ENCODE measurements at places on chromosomes 6 and 20. TPM values are rescaled to one million over a fixed set of nuclear protein-coding genes. Genes with fewer than 3 reads are reported as not detected.
A peak's percentile ranks its signal among the peaks of the same experiment; 100 is the strongest.

- no peak for DNase-seq
Measured at GRCh38 chr6:26543953-26544352, 5.8 kb downstream of the HMGN4 start.

GRCh38 chr6:33786736-33787135 lies 2.2 kb downstream of the LEMD2 start:
- no peak for DNase-seq

DNA sequence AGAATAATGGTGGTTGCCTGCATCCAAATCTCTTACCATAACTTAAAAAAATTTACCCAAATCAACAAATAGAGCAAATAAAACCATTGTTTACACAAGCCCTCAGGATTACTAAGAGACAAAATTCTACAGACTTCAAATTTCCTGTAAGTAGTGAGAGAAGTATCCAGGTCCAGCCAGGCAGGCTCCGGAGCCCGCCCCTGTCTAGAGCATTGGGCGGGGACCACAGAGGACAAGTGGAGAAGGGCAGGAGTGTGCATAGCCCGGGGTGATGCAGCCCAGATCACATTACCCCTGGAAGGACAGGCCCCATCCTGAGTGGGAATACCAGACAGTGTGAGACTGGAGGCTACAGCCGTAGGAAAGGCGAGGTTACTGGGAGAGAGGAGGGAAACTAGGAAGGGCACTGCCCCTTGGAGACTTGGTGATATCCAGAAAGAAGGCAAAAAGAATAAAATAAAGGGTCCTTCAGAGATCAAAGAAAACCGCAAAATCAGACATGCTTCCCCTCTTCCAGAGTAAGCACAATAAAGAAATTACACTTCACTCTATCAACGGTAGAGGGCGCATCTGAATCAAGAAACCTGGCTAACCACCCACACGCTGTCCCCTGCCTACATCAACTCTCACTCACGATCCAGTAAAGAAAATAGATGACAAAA lies 26.6 kb downstream of the RIN2 start:
- peak; percentile 36 for DNase-seq

DNA sequence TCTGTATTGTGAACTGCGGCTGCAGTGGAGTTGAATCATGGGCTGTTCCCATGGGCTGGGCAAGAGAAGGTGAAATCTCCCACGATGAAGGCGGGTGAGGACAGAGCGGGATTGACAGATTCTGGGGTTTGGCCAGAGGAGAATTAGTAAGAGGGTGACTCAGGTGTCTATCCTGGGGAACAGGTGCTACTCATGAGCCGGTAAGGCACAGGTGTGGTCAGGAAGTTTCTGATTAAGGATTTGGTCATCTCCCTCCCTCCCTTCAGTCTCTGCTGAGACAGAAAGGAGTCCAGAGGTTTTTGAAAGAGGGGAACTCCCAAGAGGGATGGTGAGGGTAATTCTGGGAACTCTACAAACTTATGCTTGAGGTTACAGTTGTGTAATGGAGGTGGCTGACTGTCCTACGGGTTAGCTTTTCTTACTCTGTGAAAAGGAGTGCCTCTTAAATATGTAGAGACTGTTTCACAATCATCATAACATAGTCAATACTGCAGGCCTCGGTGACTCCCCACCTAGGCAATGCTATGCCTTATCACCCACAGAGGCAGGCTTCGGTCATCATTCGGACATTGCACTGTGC lies 31.5 kb downstream of the SERPINB1 start:
- peak; percentile 64 for DNase-seq

Gene MATN4
- total RNA-seq: not detected

Gene UCKL1
- total RNA-seq: 79.2 TPM

Gene CABLES2
- total RNA-seq: 3.7 TPM

- DNase-seq: peak; percentile 31
Measured at GRCh38 chr6:41527721-41528408, 18.3 kb upstream of the FOXP4 start.

DNA sequence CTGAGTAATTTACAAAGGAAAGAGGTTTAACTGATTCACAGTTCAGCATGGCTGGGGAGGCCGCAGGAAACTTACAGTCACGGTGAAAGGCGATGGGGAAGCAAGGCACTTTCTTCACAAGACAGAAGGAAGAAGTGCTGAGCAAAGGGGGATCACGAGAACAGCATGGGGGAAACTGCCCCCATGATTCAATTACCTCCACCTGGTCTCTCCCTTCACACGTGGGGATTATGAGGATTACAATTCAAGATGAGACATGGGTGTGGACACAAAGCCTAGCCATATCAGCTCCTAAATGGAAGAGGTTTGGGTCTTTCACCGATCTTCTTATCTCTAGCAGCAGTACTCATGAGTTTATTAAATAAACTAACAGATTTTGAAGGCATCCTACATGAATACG lies 152.9 kb upstream of the RUNX2 start:
- DNase-seq: no peak

DNA sequence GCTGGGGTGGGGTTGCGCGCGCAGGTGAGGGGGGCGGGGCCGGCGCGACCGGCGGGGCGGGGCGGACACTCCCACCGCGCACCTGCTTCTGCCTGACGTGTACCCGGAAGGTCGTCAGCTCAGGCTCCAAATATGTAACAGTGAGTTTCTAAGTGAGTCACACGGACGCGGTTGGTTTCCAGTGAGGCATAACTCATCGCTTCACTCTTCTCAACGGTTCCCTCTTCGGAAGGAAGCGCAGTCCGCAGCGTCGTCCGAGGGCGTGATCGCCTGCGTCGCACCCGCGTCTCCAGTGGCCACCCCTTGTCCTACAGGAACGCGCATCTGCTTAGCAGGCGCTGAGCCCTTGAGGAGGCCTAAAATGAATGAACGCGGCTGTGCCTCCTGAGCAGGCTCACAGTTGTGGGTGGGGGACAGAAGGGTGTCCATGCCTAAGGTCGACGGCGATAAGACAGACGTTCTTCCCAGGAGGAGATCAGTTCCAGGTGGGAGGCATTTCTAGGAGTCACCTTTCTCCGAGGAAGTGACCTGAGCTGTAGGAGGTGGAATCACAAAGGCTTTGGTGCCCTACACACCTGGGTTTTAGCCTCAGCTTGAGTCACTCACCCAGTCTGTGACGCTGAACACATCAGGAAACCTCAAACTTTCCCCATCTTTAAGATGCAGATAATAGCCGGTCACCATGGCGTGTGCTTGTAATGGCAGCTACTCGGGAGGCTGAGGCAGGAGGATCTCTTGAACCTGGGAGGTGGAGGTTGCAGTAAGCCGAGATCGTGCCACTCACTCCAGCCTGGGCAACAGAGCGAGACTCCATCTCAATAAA lies 50.9 kb upstream of the EZR start:
- peak; percentile 96 for DNase-seq

DNA sequence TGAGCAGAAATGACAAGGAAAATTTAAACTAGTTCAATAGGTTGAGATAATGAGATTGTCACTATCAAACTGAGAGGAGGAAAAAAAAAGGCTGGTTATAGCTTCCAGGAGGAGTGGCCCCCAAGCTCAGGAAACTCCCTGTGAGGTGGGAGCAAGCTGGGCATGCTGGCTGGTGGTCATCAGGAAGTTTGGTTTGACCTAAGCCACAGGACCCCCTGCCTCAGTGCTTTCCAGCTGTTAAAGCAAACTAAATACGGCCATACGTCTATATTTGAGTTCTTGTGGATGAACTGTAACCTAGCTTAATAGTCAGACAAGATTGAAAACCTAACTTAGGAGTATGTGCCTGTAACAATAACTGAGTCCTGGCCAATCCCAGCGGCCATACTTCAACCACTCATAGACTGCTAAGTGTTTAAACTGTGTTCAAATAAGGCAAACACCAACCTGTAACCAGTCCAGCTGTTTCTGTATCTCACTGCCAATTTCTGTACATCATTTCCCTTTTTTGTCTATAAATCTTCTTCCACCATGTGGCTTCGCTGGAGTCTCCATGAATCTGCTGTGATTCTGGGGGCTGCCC lies 24.6 kb upstream of the ZBTB24 start:
- DNase-seq: no peak

DNA sequence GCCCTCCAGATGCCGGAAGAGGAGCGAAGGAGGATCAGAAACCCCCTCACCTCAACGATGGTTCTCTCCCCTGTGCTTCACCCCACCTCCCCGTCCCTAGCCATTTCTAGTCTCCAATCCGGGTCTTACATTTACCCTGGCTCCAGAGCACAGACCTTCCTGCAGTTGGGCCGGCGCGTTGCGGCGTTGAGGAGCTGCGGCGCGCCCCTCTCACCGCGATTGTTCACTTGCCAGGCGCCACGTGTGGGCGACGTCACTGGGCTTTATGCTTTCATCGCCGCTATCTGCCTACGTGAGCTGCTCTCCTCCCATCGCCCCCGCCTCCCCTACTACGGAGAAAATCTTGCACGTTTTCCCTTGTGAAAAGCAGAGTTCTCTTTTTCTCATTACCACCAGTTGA lies at the start of gene CRISP2:
Gene CRISP2, minus strand, starts transcription at position 198 of the 400 bp plus-strand sequence. CDS start 4,347 bp downstream, outside the sequence.
- no peak for DNase-seq

DNA sequence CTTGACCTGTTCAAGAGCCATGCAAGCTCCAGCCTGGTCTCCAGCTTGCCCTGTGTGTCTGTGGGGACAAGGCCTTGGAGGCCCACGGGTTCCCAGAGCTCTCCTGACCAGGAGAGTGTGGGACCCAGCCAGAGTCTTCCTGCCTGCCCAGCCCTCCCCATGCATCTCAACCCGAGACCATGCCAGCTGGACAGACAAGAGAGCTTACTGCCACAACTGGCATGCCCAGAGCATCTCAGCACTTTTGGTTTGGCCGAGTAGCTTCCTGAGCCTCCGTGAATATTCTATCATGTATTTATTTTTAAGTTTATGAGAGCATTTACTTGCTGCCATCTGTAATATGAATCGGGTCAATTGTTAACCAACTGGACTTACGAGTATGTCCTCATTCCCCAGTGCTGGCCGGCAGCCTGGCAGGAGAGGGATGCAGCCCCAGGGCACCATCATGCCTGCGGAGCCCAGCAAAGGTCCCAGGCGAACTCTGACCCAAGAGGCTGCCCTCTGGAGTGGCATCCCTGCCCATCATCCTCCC lies 14.9 kb downstream of the IP6K3 start:
- no peak for DNase-seq

GRCh38 chr6:135994857-135995544 lies 143.5 kb downstream of the PDE7B start:
- DNase-seq: no peak

- no peak for DNase-seq
Measured at GRCh38 chr6:148068437-148069061, 274.1 kb upstream of the SASH1 start.

GRCh38 chr6:2545383-2546038 lies 205.2 kb downstream of the MYLK4 start:
- no peak for DNase-seq

DNA sequence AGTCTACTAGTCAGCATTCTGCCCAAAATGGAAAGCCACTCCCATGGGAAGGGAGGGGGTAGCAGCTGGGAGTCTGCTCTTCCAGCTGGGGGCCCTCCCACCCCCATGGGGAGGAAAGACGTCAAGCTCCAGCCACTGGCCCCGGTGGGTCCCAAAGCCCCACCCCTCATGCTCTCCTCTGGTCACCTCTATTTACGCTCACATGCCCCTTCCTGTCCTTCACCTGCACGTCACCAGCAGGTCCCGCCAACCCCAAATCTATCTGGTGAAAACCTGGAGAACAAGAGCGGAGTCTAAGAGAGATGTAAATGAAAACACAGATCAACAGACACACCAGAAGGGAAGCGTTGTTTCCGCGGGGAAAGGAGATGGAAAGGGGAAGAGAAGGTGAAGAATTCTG lies 30.0 kb upstream of the ZBP1 start:
- DNase-seq: no peak

GRCh38 chr6:31651602-31652191 lies 764 bp downstream of the BAG6 start:
- peak; percentile 80 for DNase-seq

Gene ALDH8A1
- not detected for total RNA-seq

Gene SLC22A1
- 0.40 TPM for total RNA-seq

DNA sequence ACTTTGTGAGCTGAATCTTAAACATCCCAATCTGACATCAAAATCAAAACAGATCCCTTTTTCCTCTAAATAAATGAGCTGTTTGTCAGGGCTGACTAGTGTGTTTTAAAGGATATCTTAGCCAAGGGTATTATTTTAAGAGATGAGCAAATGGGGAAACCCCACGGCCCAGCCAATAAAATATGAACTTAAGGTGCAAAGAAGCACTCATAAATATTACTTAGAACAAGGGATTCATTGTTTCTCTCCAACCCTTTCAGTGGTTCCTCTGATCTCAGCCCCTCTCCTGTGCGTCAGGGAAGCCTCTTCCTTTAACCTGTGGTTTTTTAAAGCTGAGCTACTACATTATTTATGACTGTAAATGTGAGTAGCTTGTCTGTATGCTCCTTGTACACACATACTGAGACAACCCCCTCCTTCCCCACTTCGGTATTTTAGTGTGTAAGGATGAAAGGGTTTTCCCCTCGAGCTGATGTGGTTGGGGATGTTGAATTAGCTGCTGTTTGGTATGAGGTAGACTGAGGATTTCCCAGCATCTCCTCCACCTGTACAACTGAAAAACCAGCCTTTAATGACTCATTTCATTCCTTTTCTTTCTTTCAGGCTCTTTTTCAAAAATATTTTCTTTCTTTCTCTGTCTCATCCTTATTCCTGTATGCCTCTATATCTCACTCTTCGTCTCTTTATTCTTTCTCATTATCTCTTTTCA lies 6.5 kb downstream of the BMP5 start:
- DNase-seq: no peak

Gene APCDD1L
- not detected for total RNA-seq

- DNase-seq: no peak
Measured at GRCh38 chr20:528923-529604, 14.5 kb downstream of the CSNK2A1 start.

GRCh38 chr20:50645253-50646068 lies 45.9 kb downstream of the RIPOR3 start:
- peak; percentile 71 for DNase-seq

GRCh38 chr20:47973519-47974233 lies 188.4 kb upstream of the SULF2 start:
- no peak for DNase-seq

DNA sequence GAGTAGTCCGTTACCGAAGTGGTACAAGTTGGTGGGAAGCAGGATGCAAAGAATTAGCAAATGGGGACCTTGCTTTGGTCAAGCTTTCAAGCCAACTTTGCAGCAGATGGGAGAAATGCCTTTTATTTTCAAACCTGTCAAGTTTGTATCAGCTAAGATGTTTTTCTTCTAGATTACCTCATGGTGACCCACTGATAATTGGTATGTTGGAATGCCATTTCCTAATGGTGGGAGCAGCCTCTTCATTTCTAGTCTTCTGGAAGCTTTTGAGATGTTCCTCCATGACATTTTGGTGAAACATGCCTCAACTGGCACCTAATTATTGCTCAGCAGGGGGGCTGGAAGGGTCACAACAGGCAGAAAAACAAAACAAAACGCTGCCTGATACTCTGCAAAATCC lies 43.7 kb downstream of the ADNP start:
- DNase-seq: no peak

GRCh38 chr6:121912905-121913304 lies 477.5 kb downstream of the GJA1 start:
- DNase-seq: no peak

- DNase-seq: no peak
Measured at GRCh38 chr6:50102676-50103075, 52.9 kb upstream of the DEFB112 start.

Data from transverse colon (tissue), 4 donors.